Chondrocyte (in vitro differentiated cells): ENCODE measurements at places on chromosomes 2 and 18. TPM values are rescaled to one million over a fixed set of nuclear protein-coding genes. Genes with fewer than 3 reads are reported as not detected.

DNA sequence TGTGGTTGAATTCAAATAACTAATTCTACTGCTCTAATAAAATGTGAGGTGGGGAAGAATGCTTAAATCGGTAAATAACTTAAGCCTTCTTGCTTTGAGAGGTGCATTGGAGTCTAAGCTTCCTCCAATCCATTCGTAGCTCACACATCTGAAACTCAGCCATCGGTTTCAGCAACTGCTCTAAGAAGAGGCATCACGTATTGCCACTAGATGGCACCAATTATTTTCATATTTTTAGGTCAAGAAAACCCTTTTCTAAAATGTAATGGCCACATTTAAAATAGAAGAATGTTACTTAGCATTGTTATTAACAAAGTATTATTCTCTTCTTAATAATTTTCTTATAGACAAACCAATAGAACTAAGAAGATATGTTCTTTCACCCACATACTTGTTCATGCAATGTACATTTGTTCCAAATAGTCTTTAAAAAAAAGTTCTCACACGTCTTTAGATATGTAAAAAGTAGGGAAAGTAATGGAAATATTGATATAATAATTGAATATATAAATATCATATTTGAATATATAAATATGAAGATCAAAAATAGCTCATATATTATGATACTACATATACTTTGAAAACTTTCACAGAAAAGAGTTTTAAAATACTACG is 229.8 kb downstream of the CCDC178 start:
- no peak for DNase-seq

GRCh38 chr2:162210385-162210784 is 32.9 kb downstream of the FAP start:
- DNase-seq = no peak

- DNase-seq = no peak
These were observed 91.7 kb upstream of the RMDN2 start for GRCh38 chr2:37833423-37833822.

- DNase-seq = no peak
These were observed 2.5 kb downstream of the DNMT3A start for GRCh38 chr2:25339211-25339674.

DNA sequence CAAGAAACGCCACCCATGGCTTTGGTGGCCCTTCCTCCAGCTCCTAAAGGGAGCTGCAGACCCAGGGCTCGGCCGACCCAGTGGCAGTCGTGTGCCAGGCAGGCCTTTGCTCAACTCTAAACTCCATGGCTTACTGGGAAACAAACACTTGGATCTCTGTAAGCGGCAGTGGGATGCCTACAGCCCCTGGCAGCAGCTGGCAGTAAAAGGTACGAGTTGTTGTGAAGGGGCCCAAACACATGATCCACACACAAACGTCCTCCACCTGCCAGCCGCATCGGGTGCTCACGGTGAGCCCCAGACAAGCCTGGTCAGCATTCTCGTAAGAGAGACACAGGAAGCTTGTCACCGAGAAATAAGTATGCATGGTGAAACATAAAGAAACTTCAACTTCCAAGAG is 214.9 kb downstream of the MGAT5 start:
- no peak for DNase-seq

DNA sequence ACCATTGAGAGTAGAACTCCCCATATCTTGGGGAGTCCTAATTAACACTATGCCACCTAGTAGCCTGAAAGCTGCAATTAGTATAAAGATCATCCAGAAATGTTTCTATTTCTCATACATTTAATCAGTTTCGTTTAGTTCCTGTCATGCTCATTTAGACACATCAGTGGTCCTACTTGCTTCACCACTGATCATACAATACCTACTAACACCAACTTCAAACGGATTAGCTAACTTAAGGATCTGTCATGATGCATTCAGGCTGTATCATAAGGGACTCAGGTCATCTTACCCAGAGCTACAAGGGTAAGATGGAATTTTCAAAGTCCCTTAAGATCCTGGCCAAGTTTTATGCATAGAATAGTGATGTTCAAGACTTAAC is 6.8 kb downstream of the SRSF7 start:
- DNase-seq = no peak

DNA sequence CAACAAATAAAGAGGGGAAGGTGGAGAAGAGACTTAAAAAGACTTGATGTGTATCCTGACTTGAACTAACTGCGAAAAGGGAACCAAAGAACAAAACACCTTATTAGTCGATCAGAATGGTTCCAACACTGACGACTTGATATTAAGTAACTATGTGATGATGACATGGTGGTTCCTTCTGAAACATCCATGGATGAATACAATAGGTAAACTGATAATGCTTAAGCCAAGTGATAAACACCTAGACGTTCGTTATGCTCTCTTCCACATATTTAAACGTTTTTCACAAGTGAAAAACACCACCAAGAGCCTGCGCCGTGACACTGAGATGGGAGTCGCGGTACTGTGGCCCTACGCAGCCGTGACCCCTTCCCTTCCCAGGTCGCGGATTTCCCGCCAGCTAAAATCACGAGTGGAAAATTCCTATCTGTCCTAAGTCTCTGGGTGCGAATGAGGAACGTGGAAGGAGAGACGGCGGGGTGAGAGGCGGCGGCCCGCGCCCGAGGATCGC is 797 bp downstream of the TTC32 start:
- no peak for DNase-seq

- no peak for DNase-seq
These were observed 39.3 kb downstream of the RPL31 start for GRCh38 chr2:101041413-101041812.

- no peak for DNase-seq
These were observed 10.8 kb downstream of the LOXL3 start for GRCh38 chr2:74542978-74543377.

DNA sequence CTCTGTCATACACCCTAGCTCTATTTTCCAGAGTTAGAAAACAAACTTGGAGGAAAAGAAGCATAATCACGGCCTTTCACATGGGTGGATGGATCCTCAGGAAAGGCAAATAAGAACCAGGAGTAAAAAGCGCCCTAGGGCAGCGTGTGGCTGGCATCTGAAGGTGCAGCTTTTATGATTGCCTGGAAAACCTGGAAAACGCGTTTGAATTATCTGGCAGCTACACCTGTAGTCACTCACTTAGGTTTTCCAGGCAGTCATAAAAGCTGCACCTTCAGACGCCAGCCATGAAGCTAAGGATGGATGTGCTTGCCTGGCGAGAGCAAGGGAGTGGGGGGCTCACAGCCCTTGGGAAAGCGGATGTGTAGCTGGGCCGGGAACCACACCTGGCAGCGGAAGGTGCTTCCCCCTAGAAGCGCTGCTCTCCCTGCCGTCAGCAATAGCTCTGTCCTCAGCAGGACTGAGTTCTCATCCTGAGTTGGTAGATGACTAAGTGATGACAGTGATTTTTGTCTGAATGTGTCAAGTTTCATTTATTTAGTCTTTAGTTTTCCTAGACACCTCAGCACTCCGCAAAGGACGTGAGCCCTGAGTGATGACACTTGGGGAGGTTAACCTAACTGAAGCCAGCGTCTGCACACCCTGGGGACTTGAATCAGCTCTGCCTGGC is 82.0 kb downstream of the DCDC2C start:
- no peak for DNase-seq

DNA sequence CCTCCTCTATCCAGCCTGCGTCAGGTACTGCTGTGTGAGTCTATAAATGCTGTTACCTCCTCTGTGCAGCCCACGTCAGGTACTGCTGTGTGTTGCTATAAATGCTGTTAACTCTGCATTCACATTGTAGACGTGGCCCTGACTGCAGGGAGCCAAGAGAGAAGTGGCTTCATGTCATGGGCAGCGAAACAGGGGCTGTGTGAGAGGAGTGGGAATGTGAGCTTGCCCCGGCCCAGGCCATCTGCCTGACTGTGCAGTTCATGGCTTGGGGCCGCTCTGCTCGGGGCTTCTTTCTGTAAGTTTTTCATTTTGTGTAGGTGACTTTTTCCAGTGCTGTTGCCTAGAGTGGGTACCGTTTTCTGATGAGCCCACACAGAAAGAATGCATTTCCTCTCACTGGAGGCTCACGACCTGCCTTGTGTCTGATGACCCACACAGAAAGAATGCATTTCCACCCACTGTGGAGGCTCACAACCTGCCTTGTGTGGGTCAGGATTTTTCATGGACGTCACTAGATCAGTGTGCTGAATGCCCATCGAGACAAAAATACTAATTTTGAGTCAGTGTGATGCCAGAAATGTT is 104.5 kb downstream of the SNTG2 start:
- DNase-seq = no peak

DNA sequence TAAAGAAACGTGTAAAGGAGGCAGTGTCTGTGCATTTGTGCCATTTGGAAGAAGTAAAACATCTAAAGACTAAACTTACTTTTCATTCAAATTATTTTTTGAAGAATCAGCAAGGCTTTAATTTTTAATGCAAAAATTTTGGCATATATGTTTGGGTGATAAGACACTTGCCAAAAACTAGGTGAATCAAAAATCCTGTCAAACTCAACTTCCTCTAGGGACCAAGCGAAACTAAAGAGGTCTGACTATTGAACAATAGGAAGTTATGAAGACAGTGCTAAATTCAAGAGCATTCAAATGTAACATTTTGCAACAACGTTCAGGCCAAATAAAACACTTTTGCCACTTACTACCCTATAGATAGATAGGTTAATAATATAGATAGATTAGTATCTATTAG is 306.1 kb downstream of the NOL4 start:
- DNase-seq = no peak

GRCh38 chr2:162967147-162967546 is 128.6 kb upstream of the KCNH7 start:
- DNase-seq = no peak

- no peak for DNase-seq
These were observed 761.6 kb downstream of the DCC start for GRCh38 chr18:53101536-53102105.

GRCh38 chr18:54807303-54807702 is 21.0 kb upstream of the RAB27B start:
- no peak for DNase-seq

DNA sequence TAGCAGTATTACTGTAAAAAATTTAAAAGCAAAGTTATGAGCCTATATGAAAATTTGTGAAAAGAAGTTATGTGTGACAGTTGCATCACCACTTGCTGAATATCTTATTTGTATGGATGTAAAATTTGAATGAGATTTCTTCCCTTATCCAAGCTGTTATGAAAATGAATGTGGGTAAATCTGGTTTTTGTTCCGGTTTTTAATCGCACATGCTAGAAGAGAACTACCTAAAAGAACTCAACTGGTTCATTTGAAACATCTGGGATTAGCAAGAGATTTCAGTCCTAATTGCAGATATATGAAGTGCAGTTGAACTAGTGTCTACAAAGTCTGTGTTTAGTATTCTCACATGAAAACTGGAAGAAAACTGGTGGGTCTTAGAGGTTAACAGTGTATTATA is 467.1 kb upstream of the SPHKAP start:
- no peak for DNase-seq

GRCh38 chr2:158644139-158644538 is 151.0 kb upstream of the DAPL1 start:
- no peak for DNase-seq

GRCh38 chr2:85649201-85650190 is 18.5 kb downstream of the SFTPB start:
- DNase-seq = no peak

GRCh38 chr18:23825978-23826405 is 136.7 kb downstream of the LAMA3 start:
- no peak for DNase-seq

DNA sequence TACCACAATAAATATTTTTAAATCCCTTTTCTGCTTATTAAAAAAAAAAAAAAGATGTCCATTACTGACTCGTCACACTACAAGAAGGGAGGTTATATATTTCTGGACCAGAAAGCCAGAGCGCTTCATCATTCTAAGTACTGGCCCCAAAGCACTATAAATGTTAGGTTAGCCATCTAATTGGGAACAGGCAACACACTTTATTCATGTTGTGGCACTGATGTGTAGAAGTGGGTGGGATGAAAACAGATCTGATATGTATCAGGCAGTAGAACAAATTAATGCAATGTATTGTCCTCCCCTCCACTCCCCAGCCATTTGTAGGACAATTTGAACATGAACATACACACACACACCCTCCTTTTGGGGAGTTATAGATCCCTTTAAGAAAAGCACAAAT is 24.4 kb downstream of the LANCL1 start:
- no peak for DNase-seq

- DNase-seq = no peak
These were observed 172.1 kb downstream of the NEDD4L start for GRCh38 chr18:58216071-58216481.

- no peak for DNase-seq
These were observed 14.1 kb downstream of the PER2 start for GRCh38 chr2:238274152-238274865.

DNA sequence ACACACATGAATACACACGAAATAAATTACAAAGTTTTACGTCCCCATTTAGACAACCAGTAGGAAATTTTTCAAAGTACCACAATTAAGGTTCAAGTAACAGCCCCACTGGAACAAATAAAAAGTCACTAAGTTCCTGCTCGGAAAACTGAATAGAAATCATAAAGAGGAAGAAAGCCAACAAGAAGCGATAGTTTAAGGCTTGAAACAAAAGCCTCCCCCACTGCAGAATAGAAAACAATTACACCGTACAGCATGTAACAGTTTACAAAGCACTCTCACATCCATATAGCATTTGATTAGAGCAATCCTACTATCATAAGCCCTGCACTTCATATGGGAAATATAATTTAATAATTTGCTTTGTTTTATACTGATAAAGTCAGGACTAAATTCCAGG is 15.5 kb downstream of the KLF7 start:
- no peak for DNase-seq

- no peak for DNase-seq
These were observed 659 bp downstream of the CHMP1B start for GRCh38 chr18:11851806-11852337.

GRCh38 chr2:143259368-143259958 is 130.2 kb downstream of the ARHGAP15 start:
- no peak for DNase-seq

DNA sequence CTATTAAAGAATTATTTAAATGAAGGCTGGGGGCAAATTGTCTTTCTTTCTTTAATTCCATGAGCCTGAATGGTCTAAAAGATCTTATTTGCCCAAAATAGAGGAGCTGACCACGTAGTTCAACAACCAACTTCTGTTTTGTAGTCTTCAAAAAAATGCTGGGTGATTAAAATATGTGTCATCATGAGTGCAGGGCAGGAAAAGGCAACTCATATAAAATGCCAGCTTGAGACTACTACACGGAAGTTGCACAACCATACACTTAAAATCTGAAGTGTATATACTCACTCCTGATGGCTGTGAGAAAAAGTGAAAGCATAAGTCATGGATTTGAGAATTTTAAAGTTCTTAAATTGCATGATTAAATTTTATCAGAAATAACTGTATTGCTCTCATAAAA is 210.9 kb downstream of the DYM start:
- DNase-seq = no peak

GRCh38 chr2:44582363-44583008 is 220.7 kb downstream of the CAMKMT start:
- no peak for DNase-seq

The ELOA2 gene
- not detected in 3 replicates for total RNA-seq

The TRIM43 gene
- not detected in 3 replicates for total RNA-seq

The CDK15 gene
- 3.6 to 5.9 TPM (median 4.6 TPM) in 3 replicates for total RNA-seq

The RAD51AP2 gene
- total RNA-seq = not detected in 3 replicates

The ADRA2B gene
- total RNA-seq = 0.07 TPM in 1 of 3 replicates, not detected in the others

The TEX51 gene
- not detected in 3 replicates for total RNA-seq

The NYAP2 gene
- 0.05 TPM in 1 of 3 replicates, not detected in the others for total RNA-seq

The SFXN5 gene
- total RNA-seq = 10.6 to 18.1 TPM (median 13.5 TPM) in 3 replicates
